Nucleus accumbens (tissue), 56 donors: ENCODE measurements at places on chromosomes 2 and 18.

GRCh38 chr2:39816845-39817244, 37.8 kb upstream of the THUMPD2 start:
- DNase-seq: no peak

GRCh38 chr2:33013684-33014110, 66.9 kb downstream of the LTBP1 start:
- no peak for DNase-seq

GRCh38 chr2:234818937-234819336, 132.9 kb upstream of the SH3BP4 start:
- DNase-seq: no peak

DNA sequence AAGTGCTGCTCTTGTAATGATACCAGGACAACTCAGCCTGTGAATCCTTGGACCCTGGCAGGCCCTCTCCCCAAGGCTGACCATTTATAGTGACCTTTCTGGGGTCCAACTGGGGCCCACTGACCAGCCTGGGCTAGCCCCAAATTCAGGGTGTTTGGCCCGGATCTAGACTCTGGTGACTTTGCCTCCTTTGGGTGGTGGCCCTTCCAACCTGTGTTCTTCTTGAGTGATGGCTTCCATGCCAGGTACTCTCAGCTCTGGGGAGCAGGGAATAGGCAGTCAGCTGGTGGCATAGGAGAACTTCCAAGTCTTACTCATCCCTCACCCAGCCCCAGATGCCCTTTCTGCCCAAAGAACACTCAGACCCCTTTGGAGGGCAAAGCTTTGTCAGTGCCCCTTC, 10.3 kb downstream of the MYO7B start:
- no peak for DNase-seq

GRCh38 chr2:221724631-221725203, 152.6 kb upstream of the EPHA4 start:
- no peak for DNase-seq

GRCh38 chr18:11674119-11674518, 14.9 kb upstream of the GNAL start:
- no peak for DNase-seq

- DNase-seq: no peak
These were observed 439.5 kb upstream of the ZEB2 start for GRCh38 chr2:144959416-144959815.

DNA sequence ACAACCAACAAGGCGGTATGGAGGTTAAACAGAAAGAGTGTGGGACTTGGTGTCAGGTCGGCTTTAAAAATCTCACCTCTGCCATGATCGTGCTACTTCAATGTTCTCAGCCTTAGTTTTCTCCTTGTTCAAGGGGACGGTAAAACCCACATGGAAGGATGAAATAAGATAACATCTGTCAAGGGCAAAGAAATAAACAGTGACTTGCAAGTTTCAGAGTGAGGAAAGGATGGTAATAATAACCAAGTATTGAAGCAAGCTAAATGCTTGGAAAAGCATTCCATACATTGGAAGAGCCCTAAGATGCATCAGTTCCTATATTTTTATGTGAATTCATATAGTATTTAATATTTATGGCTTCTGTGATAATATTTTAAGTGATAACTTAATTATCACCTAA, 29.8 kb upstream of the LMAN1 start:
- DNase-seq: no peak

GRCh38 chr18:5175378-5175777, 21.7 kb downstream of the AKAIN1 start:
- DNase-seq: no peak

GRCh38 chr2:61419129-61419528, 51.8 kb downstream of the USP34 start:
- no peak for DNase-seq

DNA sequence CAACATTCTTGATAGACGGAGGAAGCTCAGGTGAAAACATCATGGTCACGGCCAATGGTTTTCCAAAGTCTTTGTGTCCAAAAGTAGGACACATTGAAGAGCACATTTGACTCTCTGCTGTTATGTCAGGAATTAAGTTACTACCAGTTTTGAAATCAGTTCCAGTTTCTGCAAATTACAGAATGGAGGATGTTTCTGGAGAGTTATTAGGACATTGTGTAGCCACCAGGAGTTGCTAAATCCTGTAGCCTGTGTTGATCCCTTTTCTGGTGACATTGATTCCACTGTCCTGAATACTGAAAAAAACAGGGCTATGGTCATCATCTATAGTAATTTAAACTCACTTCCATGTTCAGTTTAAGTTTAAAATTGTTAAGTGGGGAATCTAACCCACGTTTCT, 15.3 kb downstream of the UPP2 start:
- no peak for DNase-seq

DNA sequence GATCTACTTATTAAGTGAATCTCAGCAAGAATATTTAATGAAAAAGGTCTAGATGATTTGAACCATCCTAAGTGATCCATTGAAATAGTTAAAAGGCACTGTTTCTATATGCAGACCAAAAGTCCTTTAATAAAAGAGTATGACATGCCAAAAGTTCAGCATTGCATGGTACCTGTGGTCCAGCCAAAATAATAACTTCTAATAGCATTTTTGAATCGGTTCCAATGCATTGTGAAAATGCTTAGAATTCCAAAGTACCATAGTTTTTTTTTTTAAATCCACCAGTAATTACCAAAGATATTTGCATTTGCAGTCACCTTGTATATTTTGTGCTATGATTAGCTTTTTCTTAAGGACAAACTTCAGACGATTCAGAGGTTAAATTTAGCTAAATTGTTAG, 79.9 kb downstream of the NYAP2 start:
- no peak for DNase-seq

DNA sequence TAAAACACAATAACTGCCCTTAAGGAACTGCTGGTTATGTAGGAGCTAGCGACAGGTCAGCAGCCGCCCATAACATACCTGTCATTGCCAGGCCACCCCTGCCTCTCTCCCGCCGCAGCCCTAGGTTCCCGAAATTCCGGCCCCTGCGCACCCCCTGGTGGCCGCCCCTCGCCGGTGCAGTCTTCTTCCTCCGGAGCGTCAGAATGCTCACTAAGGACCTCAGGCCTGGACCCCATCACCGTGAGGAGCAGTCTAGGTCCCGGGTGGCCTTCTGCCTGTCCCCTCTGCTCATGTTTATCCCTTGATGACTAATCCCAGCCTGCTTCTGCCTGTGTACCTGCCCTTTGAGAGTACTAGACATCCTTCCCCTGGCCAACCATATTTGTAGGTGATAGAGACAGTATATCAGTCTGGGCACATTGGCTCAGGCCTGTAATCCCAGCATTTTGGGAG, 115.7 kb upstream of the SLC1A4 start:
- DNase-seq: peak; percentile 36

DNA sequence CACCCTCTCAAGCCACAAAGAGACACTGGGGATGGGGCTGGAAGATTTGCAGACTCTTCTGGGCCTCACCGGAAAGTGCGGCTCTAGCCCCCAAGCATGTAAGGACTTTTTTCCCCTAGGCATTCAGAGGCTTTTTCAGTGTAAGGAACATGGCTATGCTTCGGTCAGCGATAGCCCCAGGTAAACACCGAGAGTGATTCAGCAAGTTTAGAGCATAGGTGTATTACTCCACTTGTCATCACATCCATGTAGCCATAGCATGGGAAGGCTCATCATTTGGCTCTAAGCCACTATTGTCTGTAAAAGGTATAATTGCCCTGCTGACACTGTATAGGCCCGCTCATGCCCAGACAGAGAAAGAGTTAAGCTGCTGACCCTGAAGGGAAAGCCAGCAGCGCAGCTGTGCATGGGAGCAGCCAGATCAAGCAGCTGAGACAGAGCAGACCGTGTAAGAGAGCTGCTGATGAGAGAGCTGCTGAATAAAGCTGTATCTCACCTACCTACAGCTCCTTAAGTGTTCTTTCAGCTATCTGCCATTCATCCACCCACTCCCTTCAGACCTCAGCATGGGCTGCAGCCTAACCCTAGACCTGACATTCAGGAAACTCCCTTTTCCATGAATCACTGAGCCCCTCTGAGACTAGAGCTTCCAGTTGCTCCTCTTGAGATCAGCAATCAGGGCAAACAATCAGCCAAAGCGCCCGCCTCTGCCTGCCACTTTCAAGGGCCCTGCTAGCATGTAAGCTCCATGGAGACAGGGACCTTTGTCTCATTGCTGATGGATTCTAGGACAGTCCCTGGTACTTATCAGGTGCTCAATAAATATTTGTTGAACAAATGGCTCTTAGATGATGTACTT, 25.5 kb downstream of the LGALSL start:
- DNase-seq: no peak

GRCh38 chr2:40189881-40190280, 262.0 kb downstream of the SLC8A1 start:
- no peak for DNase-seq

GRCh38 chr2:240322231-240322955, 113.1 kb upstream of the GPC1 start:
- no peak for DNase-seq

GRCh38 chr2:12579018-12579417, 137.7 kb upstream of the TRIB2 start:
- no peak for DNase-seq

DNA sequence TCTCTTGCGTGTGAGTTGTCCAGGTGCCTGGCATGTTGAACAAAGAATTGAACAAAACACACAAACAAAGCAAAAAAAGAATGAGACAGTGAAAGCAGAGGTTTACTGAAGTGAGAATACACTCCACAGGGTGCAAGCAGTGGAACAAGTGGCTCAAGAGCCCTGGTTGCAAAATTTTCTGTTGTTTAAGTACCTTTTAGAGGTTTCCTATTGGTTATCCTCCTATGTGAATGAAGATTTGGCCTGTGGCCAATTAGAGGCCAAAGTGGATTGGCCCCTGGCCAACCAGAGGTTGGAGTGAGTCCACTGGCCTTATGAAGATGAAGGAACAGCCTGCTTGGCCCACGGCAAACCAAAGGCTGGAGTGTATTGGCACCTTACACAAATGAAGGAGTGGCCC, 1188.5 kb upstream of the NRXN1 start:
- DNase-seq: no peak

DNA sequence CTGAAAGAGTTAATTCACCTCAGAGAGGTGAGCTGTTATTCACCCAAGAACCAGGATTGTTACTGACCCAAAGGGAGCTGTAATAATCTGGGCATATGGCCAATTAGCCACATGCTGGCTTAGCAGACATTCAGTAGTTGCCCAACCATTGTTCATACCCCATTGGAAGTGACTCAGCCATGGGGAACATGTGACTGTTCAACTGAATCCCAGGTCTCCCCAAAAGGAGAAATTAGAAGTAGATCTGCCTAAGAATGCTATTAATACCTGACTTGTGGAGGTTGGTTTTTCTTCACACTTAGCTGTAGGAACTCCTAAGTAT, 272.6 kb upstream of the UBE2E3 start:
- no peak for DNase-seq

DNA sequence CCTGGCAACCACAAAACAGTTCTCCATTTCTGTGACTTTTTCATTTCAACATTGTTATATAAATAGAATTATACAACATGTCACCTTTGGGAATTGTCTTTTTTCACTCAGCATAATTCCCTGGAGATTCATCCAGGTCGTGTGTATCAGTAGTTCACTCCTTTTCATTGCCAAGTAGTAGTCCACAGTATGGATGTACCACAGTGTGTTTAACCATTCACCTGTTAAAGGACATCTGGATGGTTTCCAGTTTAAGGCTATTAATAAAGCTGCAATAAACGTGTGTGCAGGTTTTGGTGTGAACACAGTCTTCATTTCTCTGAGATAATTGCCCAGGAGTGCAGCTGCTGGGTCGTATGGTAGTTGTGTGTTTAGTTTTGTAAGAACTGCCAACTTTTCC, 35.7 kb downstream of the COPS7B start:
- DNase-seq: no peak

DNA sequence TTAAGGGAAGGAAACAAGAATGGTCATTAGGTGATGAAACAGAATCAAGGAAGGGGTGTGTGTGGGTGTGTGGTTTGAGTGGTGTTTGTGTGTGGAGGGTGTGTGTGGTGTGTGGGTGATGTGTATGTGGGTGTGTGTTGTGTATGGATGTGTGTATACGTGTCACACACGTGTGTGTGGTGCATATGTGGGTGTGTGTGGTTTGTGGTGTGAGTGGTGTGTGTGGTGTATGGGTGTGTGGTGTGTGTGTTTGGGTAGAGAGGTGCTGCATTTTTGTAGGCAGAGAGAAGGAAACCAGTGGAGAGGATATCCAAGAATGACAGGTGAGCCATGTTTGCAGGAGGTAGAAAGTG, 1.1 kb upstream of the CEP192 start:
- no peak for DNase-seq

DNA sequence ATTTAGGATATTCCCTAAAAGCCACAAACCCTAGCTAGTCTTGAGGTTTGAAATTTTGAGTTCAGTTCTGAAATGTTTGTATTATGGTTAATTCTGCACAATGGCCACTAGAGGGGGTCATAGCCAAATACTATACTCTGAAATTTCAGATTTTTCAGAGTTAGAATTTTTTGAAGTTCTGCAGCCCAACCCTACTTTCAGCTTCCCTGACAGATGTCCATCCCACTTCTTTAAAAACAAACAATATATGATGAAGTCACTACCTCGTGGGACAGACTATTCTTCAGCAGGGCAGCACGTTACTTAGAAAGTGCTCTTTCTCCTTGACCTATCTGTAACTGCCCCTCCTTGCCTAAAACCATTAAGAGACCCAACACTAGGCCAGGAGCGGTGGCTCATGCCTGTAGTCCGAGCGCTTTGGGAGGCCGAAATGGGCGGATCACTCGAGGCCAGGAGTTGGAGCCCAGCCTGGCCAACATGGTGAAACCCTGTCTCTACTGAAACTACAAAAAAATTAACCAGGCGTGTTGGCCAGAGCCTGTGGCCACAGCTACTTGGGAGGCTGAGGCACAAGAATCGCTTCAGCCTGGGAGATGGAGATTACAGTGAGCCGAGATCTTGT, 48.2 kb upstream of the PAPOLG start:
- no peak for DNase-seq

DNA sequence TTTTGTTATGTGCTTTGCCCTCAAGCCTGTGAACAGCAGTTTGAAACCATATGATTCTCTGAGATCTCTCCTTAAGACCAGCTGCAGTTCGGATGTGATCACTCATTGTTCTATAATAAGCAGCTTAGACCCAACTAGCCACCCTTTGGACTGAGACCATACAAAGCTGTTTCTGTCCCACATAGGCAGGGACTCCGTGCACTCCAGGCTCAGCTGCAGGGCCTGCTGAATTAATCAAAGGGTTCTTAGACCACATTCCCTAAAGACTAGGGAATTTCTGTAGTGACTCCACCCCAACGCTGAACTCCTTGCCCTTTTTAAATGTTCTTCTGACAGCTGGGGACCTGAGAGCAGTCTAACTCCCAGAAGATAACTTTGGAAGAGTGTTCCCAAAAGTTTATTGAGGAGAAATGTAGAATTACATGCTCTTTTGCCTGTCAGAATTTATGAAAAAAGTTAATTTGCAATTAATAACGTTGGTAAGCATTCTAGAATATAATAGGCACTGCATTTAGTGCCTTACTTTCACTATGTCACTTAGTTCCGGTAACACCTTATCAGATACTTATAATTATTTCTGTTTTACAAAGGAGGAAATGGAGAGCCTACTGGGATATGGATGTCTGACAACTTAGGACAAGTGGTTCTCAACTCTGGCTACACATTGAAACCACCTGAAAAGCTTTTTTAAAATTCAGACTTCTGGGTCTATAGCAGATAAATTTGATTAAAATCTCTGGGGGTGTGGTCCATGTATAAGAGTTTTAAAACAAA, 42.3 kb downstream of the GULP1 start:
- peak; percentile 10 for DNase-seq
